ENCODE measurements at places on chromosomes 1 and 21.

DNA sequence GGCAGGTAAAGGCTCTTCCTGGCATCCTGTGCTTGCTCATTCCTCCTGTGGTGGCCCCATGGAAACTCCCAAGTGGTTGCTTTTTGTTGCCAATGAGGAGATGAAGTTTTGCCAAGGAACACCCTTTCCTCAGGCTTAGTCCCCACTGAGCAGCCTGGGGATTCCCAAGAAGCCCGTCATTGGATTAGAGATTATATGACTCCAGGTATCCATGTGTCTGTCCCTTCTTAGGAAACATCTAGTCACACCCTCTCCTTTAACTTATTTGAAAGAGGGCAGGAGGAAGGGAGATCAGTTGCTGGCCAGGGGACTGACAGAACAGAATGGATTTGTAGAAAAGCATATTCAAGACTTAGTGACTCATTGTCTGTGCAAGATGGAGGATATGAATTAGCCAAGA, 3.8 kb upstream of the LCE3A start:
- no peak for DNase-seq

DNA sequence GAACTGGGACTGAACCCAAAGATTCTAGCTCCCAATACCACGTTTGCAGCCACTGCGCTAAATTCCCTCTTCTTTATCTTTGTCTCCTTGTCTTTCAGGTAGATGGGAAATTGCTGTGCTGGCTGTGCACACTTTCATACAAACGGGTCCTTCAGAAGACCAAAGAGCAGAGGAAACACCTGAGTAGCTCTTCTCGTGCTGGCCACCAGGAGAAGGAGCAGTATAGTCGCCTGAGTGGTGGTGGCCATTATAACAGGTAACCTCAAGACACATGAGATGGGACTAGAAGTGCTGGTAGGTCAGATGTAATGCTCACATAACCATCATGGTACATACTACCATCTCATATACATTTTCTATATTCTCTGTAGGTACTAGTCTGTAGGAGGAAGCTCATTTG, 18.8 kb downstream of the FAM76A start:
- no peak for DNase-seq

GRCh38 chr1:29333008-29333407, 96.7 kb downstream of the PTPRU start:
- no peak for DNase-seq

GRCh38 chr1:173502104-173502503, 25.0 kb downstream of the PRDX6 start:
- no peak for DNase-seq

All from stimulated activated CD8-positive, alpha-beta memory T cell treated with anti-CD3 and anti-CD28 coated beads, Interleukin-7, amount 100 ng/mL, for 1 hour (primary cell).